ENCODE measurements at places on chromosomes 5 and 9.

- DNase-seq, result no peak
Measured at GRCh38 chr5:129541648-129542251, 81.7 kb downstream of the ADAMTS19 start.

GRCh38 chr5:135461481-135462151 lies 9.5 kb upstream of the TIFAB start:
- no peak for DNase-seq

DNA sequence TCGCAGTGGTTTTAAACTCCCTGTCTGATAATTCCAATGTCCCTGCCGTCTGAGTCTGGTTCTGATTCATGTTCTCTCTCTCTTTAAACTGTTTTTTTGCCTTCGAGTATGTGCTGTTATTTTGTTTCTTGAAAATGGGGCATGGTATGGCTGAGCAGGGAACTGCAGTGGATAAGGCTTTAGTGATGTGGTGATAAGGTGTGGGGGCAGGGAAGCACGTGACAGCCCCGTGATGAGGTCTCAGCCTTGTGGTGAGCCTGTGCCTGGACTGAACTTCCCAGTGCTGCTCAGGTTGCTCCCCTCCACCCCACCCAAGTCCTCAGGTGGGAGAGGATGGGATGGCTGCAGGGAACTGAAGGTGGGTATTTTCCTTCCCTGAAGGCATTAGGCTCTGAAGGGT lies 5.5 kb upstream of the ZNF354B start:
- no peak for DNase-seq

- DNase-seq, result no peak
Measured at GRCh38 chr9:124478354-124478753, 28.1 kb downstream of the ADGRD2 start.

DNA sequence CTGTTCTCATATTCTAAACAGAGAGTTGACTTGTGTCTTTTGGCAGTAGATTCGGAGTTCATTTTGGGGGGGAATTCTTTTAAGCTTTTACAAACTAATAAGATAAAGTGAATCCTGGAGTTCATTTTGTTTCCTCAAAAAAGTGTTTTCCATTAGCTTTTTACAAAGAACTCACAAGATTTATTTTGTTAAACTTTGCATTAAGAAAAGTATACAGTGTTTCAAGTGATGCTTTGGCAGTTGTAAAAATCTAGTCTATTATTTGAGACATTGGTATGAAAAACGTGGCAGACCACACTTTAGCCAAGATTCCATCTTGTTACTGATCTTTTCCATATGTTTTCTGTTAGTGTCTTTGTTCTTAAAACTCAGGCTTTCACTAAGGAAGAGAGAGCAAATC lies 1.2 kb upstream of the OMD start:
- no peak for DNase-seq

DNA sequence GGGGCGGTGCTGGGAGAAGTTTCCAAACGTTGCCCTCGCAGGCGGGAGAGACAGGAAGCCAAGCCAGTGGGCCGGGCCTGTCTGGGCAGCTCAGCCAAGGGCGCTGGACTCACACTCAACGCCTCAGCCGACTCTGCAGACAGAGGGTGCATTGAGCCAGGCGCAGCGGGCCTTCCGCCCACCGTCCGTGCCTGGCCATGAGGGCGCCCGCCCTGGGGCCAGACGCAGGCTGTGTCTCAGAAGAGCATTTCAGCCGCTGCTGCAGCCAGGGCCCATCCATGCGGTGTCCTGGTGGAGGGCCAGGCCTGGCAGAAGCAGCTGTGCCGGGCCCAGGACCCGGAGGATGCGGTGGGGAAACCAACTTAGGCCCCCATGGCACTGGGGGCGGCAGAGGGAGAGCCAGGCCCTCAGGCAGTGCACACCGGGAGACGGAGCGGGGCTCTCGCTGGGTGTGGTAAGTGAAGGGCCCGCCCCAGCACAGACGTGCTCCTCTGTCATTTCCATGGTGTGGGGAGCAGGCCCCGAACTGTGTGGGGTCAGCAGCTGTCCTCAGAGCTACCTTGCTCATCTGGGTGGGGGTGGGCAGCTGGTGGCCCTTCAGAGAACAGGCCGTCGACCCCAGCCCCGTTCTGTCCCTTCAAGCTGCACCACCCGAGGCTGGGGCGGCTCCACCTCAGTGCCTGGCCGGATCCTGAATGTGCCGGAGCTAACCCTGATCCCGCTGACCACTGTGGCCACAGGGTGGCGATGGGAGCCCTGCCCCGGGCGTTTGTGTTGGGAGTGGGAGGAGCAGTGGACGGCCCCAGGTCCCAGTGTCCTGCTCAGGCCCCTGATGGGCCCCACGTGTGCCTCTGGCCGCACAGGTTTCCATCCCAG lies 18.0 kb downstream of the DNLZ start:
- no peak for DNase-seq

GRCh38 chr5:80192507-80193241 lies 63.2 kb downstream of the SERINC5 start:
- DNase-seq, result no peak

All from NCI-H748 treated with DMSO at 0.1 percent for 48 hours (cell line).